ENCODE measurements at places on chromosomes 6 and 20.

DNA sequence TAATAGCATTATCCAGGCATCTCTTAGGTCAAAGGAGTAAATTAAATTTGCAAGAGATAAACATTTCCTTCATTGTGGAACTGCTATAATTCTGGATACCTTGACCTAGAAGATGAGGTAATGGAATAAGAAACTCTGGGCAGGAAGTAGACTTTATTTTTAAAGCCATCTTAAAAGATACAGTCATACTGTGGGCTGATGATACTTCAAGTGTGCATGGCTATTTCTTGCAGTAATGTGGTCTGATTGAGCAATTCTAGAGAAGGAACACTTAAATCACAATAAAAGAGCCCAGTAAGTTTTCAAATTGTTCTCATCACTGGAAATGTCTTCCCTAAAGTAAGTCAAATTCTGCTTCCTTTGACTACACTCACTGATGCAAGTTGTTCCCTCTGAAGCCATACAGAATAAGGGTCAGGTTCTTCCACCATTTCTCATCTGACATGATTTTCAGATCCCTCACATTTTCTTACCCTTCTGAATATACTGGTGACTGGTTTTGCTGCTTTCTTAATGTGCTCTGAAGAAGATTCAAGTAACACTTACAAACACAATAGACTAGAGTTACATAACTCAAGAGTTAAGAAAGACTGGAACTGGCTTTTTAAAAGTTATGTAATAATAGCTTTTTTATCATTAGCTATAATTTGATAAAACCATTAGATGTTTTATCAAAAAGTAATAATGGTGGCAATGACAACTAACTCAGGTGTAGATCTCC lies 62.6 kb upstream of the TMEM244 start:
- no peak for DNase-seq

GRCh38 chr6:99608059-99608885 lies 1.6 kb downstream of the PRDM13 start:
- DNase-seq: no peak

DNA sequence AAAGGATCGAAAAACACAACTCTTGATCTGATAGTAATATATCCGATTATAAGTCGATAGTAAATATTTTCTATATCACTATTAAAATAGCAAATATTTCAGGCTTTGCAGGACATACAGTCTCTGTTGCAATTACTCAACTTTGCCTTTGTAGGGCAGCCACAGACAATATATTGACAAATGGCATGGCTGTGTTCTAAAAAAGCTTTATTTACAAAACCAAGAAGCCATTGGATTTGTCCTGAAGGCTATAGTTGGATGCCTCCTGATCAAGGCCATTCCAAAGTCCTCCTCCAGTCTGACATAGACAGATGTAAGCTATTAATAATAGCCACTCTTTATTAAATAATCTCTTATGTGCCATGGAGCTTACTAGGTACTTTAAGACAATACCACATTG lies 5.9 kb downstream of the OCSTAMP start:
- no peak for DNase-seq

DNA sequence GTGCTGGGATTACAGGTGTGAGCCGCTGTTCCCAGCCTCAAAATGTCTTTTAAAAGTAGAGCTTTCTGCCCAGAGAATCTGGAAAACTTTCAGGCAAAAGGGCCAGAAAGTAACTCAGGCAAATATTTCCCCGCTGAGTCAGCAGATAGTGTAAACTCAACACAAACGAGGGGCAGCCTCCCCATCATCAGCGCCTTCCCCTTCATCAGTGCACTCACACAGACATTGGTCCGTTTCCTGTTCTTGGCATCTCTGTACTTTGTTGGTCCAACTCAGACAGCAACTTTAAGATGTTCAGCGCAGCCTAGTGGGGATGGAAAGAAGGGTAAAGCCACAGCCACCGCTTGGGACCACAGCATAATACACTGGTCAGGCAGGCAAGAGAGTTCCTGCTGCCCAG lies 69.5 kb downstream of the CSE1L start:
- no peak for DNase-seq

DNA sequence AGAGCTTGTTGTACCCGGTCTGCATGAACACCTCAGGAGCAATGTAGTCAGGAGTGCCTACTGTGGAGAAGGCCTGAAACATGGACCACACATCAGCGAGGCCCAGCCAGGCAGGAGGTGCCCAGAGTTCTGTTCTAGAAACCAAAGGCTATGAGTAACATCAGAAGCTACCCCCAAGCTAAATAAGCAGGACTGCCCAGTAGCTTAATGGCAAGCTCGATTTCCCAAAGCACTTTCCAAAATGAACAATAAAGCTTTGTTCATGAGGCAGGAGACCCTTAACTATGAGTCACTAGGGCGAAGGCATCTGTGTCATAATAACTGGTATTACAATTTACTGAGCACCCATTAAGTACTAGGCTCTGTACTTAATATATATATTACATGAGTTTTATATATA lies 47.4 kb downstream of the STK38 start:
- no peak for DNase-seq

DNA sequence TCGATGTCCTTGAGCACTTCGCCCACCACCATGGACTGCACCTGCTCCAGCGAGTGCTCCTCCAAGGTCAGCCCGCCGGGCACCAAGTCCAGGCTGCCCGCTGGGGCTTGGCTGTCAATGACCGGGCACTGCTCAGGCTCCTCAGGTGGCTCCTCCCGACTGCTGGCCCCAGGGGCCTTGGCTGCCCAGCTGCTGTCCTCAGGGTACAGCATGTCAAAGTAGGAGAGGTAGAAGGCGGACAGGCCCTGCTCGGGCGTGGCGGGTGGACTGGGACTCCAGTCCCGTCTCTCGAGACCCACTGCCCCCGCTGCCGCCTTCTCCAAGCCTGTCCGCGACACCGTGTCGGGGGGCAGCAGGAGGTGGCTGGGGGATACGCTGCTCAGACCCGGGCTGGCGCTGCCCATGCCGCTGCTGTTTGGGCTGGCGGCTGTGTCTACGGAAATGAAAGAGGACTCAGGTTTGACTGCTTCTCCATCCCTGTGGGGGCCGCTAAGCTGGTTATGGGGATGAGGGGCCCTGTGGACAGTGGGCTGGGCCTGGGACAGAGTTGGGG lies 12.0 kb downstream of the SPDEF start:
- no peak for DNase-seq

DNA sequence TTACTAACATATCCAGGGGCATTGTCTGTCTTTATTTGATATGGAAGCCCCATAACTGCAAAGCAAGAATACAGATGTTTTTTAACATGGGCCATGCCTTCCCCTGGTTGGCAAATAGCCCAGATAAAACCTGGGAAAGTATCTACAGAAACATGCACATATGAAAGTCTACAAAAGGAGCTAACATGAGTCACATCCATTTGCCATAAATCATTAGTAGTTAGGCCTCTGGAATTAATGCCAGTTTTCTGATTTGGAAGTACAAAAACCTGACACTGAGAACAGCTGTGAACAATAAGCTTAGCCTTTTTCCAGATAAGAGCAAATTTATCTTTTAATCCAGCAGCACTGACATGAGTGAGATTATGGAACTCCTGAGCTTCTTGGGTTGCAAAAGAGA lies 418.0 kb upstream of the IMPG1 start:
- no peak for DNase-seq

DNA sequence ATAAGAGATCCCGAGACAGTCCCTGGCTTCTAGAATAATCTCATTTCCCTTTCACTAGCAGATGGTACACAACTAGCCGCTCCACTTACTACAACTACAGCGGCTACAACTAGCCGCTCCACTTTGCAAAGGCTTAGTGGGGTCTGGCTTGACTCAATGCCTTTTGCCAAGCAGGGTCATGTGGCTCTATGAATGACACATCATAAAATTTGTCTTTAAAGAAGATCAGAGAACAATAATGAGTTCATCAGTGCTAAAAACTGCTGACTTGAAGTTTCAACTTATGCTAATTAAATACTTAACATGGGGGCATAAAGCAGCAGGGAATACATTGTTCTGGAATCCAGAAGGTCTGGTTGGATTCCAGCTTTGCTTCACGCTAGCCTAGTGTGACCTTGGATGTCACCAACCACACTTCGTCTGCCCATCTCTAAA lies 2.0 kb upstream of the MICAL1 start:
- no peak for DNase-seq

- DNase-seq: no peak
Measured at GRCh38 chr6:51842804-51843378, 244.5 kb downstream of the PKHD1 start.

DNA sequence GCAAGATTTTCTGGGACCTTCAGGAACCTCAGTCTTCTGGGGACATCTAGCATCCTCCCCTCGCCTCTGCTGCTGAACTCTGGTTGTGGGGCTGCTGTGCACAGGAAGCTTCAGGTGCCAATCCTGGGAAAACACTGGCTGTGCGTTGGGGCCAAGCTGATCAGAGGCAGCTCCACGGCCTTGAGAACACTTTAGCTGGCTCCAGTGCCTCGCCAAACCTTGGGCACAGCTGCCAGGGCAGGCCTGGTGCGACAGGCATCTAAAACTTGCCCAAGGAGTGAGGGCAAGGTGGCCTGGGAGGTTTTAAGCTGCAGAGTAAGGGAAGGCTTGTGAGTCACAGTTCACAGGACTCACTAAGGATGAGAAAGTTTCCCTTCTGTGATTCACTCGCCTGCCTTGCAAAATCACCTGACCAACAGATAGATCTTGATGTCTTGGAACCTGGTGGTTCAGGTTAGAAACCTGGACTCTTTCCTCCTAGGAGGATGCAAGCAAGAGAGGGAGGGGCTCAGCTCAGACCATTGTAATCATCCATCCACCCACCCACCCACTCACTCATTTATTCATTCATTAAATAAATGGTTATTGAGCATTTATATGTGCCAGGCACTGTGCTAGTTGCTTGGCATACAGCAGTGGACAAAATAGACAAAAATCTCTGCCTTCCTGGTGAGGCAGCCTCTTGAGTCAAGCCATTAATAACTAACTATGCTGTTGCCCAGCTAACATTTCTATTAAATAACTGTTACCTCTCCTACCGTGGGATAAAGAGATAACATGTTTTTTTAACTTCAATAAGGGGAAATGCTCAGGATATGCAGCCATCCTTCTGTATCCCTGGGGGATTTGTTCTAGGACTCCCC lies 2.5 kb upstream of the SPATS1 start:
- no peak for DNase-seq

- DNase-seq: no peak
Measured at GRCh38 chr6:121497970-121498375, 62.5 kb downstream of the GJA1 start.
